SIG-M5 (cell line): ENCODE measurements at places on chromosomes 6 and 20.
A peak's percentile ranks its signal among the peaks of the same experiment; 100 is the strongest.

DNA sequence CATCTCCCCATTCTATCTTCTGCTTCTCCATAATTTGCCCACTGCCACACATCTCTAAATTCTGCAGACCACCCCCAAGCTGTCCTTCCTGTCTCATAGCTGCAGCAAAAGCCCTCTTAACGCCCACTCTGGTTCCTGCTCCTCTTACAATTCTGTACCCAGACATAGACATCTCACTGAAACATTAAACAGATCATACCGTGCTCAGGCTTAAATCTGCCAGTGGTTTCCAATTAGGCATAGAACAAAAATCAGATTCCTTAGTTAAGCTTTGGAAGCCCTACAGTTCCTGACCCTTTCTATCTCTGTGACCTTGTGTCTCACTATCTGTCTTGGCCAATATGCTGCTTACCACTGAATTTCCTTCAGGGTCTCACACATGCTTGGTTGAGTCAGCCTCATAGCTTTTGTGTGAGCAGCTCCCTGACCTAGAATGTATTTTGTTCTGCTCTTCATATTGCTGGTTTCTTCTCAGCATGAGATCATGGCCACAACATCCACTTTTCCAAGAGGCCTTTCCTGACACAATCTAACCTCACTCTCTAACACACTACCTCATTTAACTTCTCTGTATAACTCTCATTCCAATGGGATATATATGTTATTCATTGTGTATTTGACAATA, 749.7 kb downstream of the MAFB start:
- DNase-seq: no peak

DNA sequence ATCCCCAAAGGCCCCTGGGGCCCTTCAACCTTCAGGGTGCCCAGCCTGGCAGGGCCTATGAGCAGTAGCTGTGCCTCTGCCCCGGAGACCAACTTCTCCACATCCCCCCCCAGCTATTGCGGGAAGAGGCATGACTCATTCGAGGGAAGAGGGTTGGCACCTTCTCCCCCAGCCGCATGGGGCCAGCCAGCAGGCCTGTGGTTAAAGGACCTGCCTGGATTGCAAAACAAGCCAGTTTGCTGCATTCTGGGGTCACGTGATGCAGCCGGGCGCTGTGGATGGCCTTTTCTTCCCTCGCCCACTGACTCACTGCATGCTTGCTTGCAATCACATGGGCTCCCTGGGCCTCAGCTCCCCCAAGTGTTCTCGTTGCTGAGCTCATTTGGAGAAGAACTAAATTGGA, 182.5 kb downstream of the MAFB start:
- peak; percentile 86 for DNase-seq

GRCh38 chr20:53844259-53844658, 226.1 kb downstream of the BCAS1 start:
- no peak for DNase-seq

GRCh38 chr6:138242987-138243592, 24.8 kb upstream of the PBOV1 start:
- DNase-seq: no peak

- DNase-seq: no peak
Measured at GRCh38 chr6:114096561-114097172, 125.7 kb upstream of the HDAC2 start.

DNA sequence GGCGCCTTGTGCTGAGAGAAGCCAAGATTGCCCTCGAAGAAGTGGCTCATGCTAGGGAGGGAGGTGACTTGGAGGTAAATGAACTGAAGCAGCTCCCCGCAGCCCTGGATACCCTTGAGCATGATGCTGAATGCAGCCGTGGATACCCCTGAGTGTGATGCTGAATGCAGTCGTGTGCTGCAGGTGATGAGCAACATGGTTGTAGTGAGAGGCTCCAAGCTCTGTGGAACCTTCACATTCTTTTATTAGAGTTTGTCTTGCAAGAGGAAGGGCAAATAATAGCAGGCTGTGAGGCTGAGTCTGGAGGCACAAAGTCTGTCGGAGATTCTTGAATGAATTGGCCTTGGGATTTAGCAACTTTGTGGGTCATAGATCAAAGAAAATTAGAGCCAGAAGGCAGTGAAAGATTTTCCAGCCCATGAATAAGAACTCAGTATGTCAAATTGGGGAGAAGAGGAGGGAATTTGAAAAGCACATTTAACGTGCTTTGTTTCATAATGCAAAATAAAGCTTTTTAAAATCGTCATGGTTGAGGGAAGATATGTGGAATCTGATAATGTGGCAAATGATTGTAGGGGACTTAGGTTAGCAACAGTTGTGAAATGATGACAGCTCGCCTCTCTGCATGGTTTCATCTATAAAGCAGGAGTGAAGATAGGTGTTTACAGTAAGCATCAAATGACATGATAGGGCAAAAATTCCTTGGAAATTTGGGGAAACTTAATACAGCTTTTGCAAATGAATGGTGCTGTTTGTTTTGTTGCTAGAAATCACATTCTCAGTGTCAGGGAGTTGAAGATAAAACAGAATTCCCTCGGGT, 120.1 kb upstream of the TIAM2 start:
- no peak for DNase-seq

DNA sequence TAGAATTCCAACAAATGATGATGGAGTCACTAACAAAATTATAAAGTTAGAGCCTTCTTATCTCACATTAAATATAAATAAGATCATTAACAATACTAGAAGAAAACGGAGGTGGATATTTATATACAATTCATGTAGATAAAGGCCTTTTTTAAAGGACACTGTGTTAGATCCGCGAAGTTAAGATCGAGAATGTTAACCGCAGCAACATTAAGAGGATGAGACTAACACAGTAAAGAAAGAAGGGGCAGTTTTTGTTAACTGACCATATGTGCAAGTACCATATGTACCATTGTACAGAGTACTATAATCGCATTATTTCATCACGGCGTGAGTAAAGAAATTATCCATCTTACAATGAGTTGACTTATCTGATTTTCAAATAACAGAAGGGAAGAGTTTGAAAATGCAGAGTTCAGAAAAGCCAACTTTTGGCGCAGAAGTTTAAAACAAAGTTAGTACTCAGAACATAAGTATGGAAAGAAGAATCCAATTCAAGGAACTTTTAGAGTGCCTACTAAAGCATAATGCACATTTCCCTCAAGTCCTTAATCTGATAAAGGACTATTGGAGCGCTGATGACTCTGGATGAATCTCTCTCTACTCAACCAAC, 1.4 kb downstream of the FBXL4 start:
- no peak for DNase-seq

DNA sequence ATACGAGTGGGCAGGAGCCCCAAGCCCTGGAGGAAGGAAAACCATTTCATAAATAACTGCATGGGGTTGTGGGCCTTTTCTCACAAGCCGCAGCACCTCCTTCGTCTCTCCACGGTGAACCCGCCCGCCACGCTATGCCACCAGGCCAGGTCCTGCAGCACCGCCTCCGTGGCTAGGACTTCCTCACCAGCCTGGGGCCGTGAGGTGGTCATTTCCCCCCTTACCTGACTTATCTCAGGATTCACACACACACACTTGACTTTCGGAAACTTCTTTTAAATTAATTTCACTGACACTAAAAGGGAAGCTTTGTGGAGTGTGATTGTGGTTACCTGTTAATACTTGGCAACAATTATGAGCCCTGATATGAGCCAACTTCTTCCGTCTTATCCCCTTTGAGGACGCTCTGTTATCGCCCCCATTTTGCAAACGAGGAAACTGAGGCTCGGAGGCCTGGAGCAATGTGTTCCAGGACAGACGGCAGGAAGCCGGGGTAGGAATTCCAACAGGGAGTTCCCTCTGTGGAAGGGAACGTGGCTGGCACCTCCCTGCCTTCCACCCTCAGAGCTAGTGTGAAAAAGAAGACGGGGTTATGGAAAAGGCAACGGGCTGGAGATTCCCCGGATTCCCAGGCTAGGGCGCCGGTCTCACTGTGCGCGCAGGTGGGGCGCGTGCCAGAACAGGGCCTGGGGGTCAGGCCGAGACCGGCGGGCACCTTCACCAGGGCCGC, 817 bp upstream of the SLCO4A1 start:
- no peak for DNase-seq

- no peak for DNase-seq
Measured at GRCh38 chr6:166937746-166938145, 18.6 kb downstream of the RNASET2 start.

GRCh38 chr6:14147891-14148290, 30.3 kb downstream of the CD83 start:
- DNase-seq: no peak

- DNase-seq: no peak
Measured at GRCh38 chr6:109892451-109893435, 85.4 kb upstream of the GPR6 start.

DNA sequence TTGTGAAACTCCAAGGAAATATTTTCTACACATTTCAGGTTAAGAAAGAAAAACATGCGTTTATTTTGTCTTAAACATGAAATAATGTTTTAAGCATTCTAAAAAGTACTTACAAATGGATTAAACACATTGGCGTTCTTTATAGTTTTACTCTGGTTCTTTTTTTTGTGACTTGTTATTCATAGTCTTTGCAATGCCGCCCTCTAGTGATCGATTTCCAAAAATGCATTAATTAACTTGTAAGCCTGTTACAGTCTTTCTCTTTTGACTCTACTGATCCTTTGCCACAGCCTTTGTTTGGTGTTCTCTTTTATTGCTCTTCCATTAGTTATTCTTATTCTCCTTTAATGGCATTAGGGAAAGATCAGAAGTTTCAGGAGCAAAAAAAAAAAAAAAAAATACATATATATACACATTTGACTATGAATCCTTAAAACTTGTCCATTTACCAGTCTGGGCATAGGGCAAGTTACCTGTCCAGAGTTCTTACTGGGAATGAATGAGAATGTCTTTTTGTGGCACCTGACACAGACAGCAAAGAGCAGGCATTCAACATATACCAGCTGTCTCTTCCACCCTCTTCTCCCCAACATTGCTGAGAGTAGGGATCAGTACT, 59.9 kb downstream of the MACROD2 start:
- no peak for DNase-seq

- DNase-seq: no peak
Measured at GRCh38 chr6:854406-855118, 161.6 kb upstream of the EXOC2 start.

DNA sequence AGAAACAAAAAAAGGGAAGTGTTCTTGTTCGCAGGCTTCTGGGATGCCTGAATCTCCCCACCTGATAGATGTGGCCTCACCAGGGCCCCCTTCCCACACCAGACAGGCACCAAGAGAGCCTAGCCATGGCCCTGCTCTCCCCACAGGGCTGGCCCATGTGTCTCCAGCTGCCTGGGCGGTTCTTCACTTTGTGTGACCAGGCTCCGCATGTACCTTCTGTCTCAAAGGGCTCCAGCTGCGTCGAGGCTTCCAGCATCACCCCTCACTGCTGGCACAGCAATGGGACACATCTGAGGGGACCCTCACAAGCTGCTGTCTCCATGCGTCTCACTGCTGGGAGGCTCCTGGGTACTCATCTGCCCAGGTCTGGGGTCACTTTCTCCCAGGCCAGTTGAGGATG, 362.9 kb downstream of the ZFAND3 start:
- DNase-seq: no peak

- no peak for DNase-seq
Measured at GRCh38 chr6:85347812-85348211, 102.1 kb upstream of the NT5E start.

- no peak for DNase-seq
Measured at GRCh38 chr20:53795170-53795569, 201.5 kb upstream of the ZNF217 start.

GRCh38 chr6:144268794-144269349, 16.3 kb upstream of the UTRN start:
- DNase-seq: no peak

- DNase-seq: no peak
Measured at GRCh38 chr6:25411316-25411950, 132.3 kb downstream of the CARMIL1 start.

DNA sequence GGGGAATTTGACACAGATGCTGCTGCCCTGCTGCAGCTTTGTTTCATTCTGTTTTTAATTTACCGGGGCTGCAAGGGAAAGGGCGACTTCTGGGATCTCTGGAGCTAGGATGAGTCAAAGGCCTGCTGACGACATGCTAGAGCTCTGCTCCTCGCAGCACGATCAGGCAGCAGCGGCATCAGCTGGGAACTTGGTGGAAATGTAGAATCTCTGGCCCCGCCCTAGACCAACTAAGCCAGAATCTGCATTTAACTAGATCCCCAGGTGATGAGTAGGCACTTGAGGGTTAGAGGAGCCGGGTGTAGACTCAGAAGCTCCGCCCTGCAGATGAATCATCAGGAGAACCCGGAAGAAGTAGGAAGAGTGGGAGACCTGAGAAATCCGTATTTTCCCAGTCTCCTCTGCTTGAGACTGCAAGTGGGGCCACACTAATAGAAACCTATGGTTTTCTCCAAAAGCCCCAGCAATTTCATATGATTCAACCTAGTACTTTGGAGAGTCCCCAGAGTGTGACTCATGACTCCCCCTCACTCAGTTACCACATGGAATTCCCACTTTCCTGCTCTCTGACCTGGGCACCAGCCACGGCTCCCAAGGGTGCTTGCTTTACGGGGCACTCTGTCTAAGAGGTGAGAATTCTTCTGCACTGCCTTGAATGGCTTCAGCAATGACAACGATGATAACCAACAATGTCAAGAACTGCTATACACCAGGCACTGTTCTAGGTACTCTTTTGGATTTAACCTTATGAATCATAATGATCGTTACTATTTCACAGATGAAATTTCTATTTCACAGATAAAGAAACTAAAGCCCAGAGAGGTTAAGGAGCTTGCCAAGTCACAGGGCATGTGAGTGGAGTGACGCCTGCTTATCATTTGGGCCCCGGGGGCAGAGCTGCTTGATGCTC, 18.1 kb downstream of the TUBB2B start:
- no peak for DNase-seq

- DNase-seq: no peak
Measured at GRCh38 chr6:166257911-166258318, 50.3 kb downstream of the PRR18 start.

DNA sequence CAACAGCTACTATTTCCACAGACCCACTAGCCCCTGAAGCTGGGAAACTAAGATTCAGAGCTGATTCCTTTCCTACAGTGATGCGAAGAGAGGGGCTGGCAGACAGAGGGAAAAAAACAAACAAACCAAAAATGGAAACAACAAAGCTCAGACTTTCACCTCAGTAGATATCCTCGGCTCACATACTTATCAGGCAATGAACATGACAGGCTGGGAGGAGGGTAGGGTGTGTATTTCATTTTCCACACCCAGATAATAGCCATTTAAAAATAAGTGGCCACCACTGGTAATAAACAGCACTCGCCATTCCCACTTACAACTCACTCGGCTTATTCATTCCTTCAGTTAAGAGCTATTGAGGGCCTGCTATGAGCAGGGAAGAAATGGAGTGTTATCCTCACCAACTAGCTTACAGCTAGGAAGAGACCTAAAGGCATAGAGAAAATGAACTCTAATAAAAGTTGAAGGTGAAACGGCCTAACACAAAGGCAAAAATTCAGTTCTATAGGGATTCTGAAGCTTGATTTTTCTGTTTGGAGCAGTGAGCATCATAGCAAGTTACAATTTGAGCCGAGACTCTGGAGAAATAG, 32.0 kb upstream of the SPTLC3 start:
- DNase-seq: no peak

- no peak for DNase-seq
Measured at GRCh38 chr6:31110825-31111582, 1.4 kb downstream of the C6orf15 start.
